ENCODE measurements at places on chromosomes 12 and 14.

GRCh38 chr12:23775208-23775607 lies 174.3 kb downstream of the SOX5 start:
- DNase-seq: no peak

- DNase-seq: no peak
These were observed 78.5 kb downstream of the MYRFL start for GRCh38 chr12:69903548-69903947.

DNA sequence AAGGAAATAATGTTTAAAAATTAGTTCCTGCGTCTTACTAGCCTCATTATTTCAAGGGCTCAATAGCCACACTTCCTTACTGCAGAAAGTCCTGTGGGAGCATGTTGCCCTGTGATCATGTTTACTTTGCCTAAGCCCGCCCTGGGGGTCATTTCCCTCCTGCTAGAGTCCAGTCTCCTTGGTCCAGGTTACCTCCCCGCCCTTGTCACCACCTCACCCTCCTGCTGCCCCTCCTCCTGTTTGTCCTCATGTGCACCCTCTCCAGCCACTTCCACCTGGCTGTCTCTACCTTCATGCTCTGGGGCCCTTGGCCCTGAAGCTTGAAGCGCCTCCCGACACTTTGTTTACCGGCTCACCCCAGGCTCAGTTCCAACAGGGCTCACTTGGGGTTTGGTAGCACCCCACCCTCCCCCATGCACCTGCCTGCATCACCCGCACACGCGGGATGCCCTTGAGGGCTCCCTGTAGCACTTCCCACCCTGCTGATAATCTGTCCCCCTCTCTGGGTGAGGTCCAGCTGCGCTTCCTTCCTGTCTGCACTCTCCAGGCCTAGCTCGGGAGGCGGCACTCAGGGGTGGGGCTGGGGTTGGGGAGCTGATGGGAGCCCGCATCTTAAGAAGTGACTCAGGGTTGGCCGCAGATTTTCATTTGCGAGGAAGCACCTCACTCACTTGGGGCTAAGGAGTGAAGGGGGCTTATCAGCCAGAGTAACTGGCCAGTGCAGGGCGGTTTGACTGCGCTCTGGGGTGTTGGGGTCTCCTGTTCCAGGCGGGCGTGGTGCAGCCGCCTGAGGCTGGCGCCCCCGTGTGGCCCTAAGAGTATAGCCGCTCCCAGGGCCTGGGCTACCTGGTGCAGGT lies 40.1 kb downstream of the SMIM41 start:
- DNase-seq: peak; percentile 28

GRCh38 chr12:102512523-102512922 lies 32.2 kb upstream of the IGF1 start:
- DNase-seq: no peak

- DNase-seq: no peak
These were observed 53.5 kb downstream of the ARMH4 start for GRCh38 chr14:58098507-58098906.

GRCh38 chr12:120376934-120377572 lies 8.1 kb upstream of the MSI1 start:
- no peak for DNase-seq

GRCh38 chr12:112170376-112170775 lies 45.0 kb downstream of the TRAFD1 start:
- peak; percentile 7 for DNase-seq

GRCh38 chr14:94173471-94173884 lies 644 bp upstream of the PPP4R4 start:
- no peak for DNase-seq

DNA sequence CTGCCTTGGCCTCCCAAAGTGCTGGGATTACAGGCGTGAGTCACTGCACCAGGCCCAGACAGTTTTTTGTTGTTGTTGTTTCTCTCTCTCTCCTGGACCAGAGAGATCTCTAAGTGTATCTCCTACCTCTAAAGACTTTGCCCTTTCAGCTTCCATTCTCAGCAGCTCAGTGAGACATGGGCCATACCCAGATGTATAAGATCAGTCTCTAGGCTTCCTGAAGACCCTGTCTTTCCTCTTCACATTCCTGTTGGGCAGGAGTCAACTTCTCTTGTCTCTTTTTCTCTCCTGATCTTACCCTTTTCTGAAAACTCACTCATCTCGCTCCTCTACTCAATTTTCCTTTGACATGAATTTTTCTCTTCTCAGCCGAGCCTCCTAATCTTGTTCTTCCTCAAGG lies 42.0 kb downstream of the KCNK13 start:
- no peak for DNase-seq

- DNase-seq: no peak
These were observed 88.0 kb upstream of the MBIP start for GRCh38 chr14:36408388-36408787.

DNA sequence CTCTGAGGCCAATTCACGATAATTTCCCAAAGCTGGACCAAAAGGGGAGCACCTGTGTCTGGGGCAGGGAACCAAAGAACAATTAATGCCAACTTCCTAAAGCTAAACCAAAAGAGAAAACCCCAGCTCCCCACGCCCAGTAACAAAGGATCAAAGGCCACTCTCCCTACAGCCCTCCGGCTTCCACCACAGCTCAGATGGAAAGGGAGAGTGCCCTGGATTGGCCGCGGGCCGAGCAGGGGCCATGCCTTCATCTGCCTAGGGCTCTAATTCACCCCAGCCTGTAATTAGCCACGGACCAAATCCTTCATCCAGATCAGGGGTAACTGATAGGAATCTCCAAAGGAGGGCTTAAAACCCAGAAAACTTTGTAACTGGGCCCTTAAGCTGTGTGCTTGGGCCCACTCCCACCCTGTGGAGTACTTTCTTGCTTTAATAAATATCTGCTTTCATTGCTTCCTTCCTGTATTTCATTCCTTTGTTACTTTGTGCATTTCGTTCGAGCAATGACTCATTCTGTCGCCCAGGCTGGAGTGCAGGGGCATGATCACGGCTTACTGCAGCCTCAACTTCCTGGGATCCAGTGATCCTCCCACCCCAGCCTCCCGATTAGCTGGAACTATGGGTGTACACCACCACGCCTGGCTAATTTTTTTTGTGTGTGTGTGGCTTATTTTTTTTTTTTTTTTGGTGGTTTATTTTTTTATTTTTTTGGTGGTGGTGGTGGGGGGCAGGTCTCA lies 65.5 kb upstream of the PPP4R3A start:
- DNase-seq: no peak

GRCh38 chr12:93415723-93416464 lies 25.9 kb downstream of the UBE2N start:
- DNase-seq: peak; percentile 86

- no peak for DNase-seq
These were observed 3.7 kb downstream of the KIF5A start for GRCh38 chr12:57553343-57554202.

DNA sequence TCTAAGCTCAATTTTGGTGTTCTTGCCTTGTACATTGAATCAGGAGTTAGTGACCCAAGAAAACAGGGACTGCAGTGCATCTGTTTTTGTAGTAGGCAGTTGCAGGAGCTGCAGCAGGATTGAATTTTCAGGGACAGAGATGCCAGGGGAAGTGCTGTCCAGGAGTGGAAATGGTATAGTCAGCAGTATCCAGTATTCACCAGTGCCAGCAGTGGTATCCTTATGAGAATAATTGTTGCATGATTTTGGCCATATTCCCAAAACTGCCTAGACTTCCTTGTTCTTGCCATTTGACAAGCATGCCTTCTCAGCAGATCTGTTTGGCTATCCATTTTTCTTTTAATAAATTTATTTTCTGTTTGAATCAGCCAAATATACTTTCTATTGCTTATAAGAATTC lies 18.6 kb upstream of the ABCD2 start:
- no peak for DNase-seq

DNA sequence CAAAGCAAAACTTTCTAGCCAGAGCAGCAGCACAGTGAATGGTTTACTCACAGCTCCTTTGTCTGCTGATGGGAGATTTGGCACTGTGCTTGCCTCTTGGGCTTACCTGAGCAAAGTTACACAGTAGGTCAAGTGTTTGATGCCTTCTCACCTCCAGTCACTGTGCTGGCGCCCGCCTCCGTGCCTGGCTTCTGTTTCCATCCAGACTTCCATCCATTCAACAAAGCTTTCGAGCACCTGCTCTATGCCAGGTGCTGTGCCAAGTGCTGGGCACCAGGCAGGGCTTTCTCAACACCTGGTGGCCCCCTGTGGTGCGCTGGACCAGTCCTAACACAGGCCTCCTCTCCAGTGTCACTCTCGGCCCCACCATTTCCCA lies 199.2 kb upstream of the EEA1 start:
- DNase-seq: no peak

- DNase-seq: no peak
These were observed 1088.8 kb downstream of the FSCB start for GRCh38 chr14:43418324-43418723.

DNA sequence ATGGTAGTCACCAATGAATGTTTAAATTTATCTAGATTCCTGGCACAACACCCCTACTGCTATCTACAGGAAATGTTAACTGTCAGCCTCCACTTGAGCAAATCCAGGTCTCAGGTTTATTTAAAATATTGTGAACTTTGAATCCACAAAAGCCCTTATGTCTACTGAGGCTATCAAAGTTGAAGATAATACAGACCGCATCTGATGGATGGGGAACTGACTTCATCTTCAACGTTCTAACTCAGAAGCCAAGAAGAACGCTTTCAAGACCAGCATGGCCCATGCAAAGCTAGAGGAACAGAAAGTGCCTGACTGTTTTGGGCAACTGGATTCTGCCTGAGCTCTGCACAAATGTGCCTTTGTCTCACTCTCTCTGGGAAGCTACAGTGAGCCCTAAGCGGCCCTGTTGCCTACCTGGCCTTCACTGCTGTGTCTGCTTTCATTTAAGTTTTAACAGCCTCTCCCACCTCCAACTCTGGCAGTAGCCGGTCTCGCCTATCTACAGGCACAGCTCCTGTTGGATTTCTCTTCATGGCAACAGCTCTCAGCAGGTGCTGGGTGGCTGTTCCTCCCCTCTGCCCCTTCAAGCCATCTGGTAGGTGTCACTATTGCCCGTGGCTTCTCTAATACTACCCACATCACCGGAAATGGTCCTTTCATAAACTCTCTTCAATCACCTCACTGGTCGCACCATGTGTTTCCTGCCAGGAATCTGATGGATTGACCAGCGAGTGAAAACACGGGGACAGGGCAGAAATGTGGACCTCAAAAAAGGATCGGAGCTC lies 112.1 kb upstream of the OVCH1 start:
- no peak for DNase-seq

GRCh38 chr14:64676410-64677008 lies 27.7 kb upstream of the PLEKHG3 start:
- no peak for DNase-seq

- peak; percentile 48 for DNase-seq
These were observed 432.9 kb downstream of the ZFP36L1 start for GRCh38 chr14:68359837-68360552.

GRCh38 chr12:25932971-25933370 lies 25.5 kb upstream of the RASSF8 start:
- no peak for DNase-seq

DNA sequence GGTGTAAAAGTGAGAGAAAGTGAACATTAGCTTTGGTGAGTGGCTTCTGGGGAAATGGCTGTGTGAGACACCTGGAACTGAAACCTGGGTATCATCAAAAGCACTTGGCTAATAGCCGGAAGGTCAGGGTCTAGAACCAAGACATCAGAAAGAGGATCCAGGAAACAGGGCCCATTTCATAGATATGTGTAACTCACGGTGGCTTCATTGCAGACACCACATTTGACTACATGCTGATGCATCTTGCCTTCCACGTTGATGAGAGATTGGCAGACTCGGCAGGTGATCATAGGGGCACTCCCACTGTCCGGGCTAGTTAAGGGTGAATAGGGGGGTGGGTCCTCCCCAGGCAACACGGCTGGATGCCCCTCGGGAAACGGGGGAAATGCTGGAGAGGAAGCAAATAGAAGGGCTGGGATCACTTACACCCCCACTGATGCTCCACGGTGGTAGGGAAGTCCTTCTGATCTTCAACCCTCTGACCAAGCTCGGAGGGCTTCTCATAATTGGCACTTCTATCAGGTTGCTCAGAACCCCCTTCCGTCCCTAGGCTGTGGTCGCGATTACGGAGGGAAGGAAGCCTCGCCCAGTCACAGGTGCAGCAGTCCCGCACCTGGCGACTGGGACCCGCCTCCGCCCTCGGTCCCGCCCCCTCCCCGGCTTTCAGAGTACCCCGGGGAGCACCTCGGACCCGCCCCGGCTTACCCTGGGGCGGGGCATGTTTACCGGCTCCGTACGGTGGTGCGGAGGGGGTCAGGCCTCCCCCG lies 593 bp downstream of the PIP4P1 start:
- DNase-seq: no peak

GRCh38 chr14:80942191-80942600 lies 658 bp upstream of the CEP128 start:
- DNase-seq: no peak

DNA sequence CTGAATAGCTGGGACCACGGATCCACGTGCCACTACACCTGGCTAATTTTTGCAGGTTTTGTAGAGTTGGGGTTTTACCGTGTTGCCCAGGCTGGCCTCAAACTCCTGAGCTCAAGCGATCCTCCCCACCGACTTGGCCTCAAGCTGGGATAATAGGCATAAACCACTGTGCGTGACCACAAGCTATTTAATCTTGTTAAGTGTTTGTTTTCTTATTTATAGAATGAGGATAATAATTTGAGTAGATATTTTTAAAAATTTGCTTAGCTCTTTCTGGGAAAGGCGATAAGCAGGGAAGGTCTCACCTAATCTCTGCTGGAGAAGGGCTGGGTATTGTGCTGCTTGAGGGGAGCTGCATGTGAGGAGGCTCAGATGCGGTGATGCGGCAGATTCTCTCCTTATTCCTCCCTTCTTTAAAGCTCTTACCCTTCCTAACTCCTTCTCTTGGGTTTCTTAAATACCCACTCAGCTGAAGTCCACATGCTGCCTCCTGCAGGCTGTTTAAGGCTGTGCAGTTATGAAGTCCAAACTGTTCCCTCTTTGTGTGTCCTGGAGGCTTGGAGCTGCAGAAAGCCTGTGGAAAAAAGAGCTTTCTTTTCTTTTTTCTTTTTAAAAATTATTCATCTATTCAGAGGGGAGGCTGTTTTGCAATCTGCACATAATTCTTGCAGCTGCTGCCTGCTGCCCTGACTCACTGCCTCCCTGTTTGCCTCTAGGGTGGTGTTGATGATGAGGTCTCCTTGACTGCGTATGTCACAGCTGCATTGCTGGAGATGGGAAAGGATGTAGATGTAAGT lies 37.9 kb downstream of the A2ML1 start:
- peak; percentile 42 for DNase-seq

Data from astrocyte of the spinal cord (primary cell).